ENCODE measurements at places on chromosomes 13 and 19. TPM values are rescaled to one million over a fixed set of nuclear protein-coding genes. Genes with fewer than 3 reads are reported as not detected.

GRCh38 chr13:96677029-96677428 lies 317.2 kb downstream of the OXGR1 start:
- no peak for DNase-seq

- DNase-seq: no peak
These were observed 22.3 kb upstream of the CLDN10 start for GRCh38 chr13:95530178-95530577.

- DNase-seq: no peak
These were observed at the start of gene TYROBP for GRCh38 chr19:35908010-35908441. TSS of gene TYROBP (minus strand) at chr19:35908295. CDS start at chr19:35908228, 67 bp downstream.

PLIN4 gene
- total RNA-seq: 104 TPM

- DNase-seq: peak; percentile 69
These were observed at the start of gene SLC25A15 for GRCh38 chr13:40789275-40790153. TSS of gene SLC25A15 (plus strand) at chr13:40789611. CDS start at chr13:40793227, 3,616 bp downstream.

DNA sequence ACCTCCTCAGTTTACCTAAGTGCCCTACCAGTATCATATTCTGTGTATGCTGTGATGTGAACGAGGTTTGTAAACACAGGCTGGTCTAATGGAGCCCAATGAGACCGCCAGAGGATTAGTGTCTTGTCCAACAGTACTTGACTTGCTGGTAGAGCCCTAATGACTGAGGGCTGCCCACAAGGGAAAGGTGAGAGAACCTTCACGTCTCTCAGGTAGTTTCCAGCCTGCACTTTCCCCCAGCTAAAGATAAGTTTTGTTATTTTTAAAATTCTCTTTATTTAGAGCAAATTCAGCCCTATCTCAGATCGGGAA lies 498 bp upstream of the RBM26 start:
- DNase-seq: no peak

DNA sequence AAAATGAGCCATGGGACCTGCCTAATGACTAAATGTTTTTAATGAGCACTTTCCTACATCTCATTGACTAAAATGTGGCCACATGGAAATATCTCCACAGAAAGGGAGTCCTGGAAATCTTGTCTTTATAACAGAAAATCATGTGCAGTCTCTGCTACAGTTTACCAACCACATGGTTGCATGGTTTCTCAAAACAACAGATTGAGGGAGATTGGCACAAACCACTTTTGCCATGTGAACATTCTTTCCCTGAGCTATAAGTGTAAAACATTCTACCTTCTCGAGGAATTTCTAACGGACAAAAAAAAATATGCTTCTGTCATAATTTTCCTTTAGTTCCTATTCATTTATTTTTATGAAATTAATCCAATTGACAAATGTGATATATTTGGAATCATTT lies 218.9 kb upstream of the SLITRK5 start:
- no peak for DNase-seq

DZIP1 gene
- 4.9 TPM for total RNA-seq

MYPOP gene
- 6.0 TPM for total RNA-seq

GRCh38 chr13:107231944-107232343 lies 664.0 kb upstream of the ARGLU1 start:
- no peak for DNase-seq

GRCh38 chr19:6045108-6045507 lies 65.2 kb downstream of the RFX2 start:
- peak; percentile 21 for DNase-seq

GRCh38 chr19:4738734-4739133 lies 15.1 kb upstream of the DPP9 start:
- DNase-seq: no peak

MYADM gene
- 150 TPM for total RNA-seq

DNA sequence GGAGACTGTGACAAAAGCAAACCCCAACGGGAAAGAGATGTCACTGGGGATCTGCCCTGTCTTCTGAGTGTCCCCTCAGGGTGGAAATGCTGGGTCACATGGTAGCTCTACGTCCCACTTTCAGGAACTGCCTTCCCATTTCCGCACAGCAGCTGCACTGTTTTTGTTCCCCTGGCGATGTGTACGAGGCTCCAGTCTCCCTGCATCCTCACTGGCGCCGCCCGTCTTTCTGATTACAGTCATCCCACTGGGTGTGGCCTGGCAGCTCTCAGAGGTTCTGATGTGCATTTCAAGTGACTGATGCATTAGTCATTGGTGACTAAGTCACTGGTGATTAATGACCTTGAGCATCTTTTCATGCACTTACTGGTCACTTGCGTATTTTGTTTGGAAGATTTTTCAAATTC lies 21.2 kb downstream of the PCID2 start:
- DNase-seq: peak; percentile 97

PLVAP gene
- total RNA-seq: 48.3 TPM

PTH2 gene
- total RNA-seq: not detected

- no peak for DNase-seq
These were observed at the start of gene BCL3 for GRCh38 chr19:44748426-44749254. TSS of gene BCL3 (plus strand) at chr19:44748708. CDS start at chr19:44748791, 83 bp downstream.

- DNase-seq: no peak
These were observed 101.6 kb downstream of the RAP2A start for GRCh38 chr13:97535614-97536013.

CASP14 gene
- total RNA-seq: not detected

- no peak for DNase-seq
These were observed 1589.1 kb upstream of the SPRY2 start for GRCh38 chr13:81929988-81930387.

- no peak for DNase-seq
These were observed 6.4 kb upstream of the ERCC5 start for GRCh38 chr13:102839462-102839861.

- no peak for DNase-seq
These were observed 1.2 kb downstream of the ADAMTSL5 start for GRCh38 chr19:1511318-1512317.

GRCh38 chr13:52812941-52813340 lies 35.5 kb downstream of the PCDH8 start:
- no peak for DNase-seq

DNA sequence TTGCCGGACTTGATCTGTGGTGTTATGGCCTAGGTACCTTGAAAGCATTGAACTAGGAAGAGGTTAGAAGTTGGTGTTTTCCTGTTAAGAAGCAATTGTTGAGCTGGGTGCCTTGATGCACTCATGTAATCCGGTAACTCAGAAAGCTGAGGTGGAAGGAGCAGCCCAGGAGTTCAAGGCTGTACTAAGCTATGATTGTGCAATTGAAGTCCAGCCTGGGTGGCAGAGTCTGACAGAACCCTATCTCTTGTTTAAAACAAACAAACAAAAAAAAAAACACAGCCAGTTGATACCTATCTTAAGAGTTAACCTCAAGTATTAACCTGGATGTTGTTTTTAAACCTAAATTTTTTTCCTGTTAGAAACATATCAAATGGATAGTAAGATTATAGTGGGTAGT lies 19.3 kb downstream of the SAFB start:
- DNase-seq: no peak

OSCAR gene
- total RNA-seq: not detected

DNA sequence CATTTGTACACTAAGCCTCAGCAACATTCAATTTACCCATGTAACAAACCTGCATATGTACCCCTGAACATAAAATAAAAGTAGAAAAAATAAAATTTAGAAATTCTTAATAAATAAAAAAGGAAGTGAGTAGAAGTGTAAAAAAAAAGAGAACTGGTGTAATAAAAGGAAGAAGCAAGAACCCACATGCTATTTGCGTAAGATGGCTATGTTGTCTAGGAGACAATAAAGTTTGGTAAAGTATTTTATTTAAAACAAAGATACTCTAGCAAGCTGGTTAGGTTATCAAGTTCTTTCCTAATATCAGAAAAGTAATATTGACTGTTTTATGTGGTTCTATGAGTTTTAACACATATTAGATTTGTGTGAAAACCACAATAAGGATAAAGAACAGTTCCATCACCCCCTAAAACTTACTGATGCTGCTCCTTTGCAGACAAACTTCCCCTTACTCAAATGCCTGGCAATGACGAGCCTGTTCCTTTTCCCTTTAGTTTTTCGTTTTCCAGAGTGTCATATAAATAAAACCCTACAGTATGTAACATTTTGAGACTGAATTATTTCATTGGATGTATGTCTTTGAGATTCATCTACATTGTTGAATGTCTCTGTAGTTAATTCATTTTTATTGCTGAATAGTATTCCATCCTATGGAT lies 98.9 kb downstream of the TNFSF13B start:
- DNase-seq: no peak

- DNase-seq: no peak
These were observed 857.4 kb downstream of the EFNB2 start for GRCh38 chr13:105678072-105678471.

DNA sequence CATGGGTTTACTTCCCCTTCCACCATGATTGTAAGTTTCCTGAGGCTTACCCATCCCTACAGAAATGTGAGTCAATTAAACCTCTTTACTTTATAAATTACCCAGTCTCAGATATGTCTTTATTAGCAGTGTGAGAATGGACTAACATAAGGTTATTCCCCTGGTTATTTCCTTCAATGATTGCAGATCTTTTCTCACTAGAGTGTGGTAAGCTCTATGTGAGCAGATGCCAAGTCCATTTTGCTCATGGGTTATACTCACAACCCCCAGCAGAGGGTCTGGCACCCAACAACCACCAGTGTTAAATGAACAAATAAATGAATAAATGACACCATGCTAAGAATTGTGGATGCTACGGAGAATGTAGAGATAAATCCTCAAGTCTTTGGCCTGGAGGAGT lies 472.8 kb downstream of the LIG4 start:
- DNase-seq: no peak
